ENCODE measurements at places on chromosomes 1 and 21. TPM values are rescaled to one million over a fixed set of nuclear protein-coding genes. Genes with fewer than 3 reads are reported as not detected.

DNA sequence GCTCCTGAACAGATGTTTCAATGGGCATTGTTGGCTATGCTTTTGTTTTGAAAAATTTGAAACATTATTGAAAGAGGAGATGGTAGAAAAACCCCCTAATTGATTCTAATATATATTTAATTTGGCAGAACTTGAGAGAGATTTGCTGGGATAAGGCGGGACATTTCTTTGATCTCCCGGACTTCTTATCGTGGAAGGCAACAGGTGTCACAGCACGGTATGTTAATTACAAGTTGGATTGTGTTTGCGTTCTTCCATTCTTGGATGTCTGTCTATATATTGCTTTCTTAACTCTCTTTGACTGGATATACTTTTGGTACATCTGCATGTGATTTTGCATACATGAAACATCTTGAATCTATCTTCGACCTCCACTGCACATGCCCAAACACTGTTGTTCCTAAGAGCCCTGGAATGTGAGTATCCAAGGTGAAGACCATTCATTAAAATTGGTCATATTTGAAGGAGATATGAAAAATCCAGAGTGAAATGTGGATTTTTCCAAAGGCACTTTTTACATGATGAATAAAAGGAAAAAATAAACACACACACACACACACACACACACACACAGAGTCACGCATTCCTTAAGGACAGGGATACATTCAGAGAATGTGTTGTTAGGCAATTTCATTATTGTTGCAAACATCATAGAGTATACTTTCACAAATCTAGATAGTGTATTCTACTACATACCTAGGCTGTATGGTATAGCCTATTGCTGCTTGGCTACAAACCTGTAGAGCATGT lies 81.9 kb downstream of the FGGY start:
- no peak for DNase-seq

DNA sequence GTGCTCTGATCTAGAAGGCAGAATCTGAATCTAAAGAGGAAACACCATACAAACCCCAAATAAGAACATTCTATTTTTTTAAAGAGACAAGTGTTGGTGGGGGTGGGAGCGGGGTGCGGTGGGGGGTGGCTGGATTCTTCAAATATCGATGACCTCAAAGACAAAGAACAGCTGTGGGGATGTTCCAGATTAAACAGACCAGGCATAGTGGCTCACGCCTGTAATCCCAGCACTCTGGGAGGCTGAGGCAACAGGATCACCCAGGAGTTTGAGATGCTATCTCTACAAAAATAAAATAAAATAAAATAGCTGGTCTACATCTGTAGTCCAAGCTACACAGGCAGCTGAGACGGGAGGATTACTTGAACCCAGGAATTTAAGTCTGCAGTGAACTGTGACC lies 5.0 kb downstream of the ATP1A4 start:
- no peak for DNase-seq

- DNase-seq, result no peak
Observed at GRCh38 chr1:205332015-205332791, 10.7 kb upstream of the NUAK2 start.

Gene CTSK
- total RNA-seq, result 1.4 TPM

Gene OR6K3
- total RNA-seq, result not detected

Gene PPIE
- total RNA-seq, result 68.7 TPM

Gene KRTAP13-2
- not detected for total RNA-seq
